ENCODE measurements at places on chromosomes 4 and X.

DNA sequence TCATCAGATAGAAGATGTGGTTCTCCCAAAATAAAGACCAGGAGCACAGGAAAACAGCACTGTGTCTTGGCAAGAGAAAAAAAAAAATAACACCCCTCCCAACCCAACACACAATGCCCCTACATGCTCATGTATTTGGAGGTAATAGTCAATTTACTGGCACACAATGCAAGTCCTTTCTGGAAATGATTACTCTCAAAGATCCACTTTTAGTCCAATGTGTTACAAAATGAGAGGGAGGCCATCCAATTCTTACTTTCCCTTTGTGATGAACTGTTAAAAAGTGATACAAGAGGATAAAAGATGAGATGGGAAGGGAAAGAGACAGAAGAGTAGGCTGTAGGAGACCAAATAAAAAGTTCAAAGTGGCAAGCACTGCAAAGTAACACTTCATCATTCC is 180.3 kb upstream of the DKK2 start:
- no peak for DNase-seq

DNA sequence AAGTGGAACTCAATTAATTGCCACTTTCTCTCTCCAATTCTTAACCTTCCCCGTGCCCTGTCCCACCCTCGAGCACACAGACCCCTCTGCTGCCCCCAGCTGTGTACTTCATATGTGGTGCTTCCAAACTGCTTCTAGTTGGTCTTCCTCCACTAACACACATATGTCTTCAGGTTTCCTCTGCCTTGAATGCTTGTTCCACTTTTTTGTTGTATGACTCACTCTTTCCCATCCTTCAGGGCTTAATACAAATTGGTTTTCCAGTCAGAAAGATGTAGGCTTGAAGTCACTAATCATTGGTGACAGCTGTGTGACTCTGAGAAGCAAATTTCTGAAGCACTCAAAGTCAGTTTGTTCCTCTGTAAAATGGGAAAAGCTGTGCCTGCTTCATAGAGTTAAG is 30.6 kb downstream of the TRIM2 start:
- no peak for DNase-seq

DNA sequence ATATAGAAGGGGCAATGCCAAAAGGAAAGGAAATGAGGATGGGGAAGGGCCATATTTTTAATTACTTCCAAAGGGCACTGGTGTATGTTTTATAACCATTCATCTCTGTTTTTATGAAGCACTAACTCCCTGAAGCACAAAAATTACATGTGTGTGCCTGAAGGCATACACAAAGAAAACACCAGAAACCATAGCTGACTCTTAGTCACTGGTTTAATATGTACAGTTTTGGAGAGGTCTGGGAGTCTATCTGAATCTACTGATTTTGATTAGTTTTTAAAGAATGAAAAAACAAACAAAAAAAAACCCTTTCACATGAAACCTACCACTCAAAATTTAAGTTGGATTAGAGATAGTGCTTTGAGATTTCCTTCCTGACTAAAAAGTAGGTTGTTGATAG is 438.7 kb downstream of the RPA4 start:
- no peak for DNase-seq

DNA sequence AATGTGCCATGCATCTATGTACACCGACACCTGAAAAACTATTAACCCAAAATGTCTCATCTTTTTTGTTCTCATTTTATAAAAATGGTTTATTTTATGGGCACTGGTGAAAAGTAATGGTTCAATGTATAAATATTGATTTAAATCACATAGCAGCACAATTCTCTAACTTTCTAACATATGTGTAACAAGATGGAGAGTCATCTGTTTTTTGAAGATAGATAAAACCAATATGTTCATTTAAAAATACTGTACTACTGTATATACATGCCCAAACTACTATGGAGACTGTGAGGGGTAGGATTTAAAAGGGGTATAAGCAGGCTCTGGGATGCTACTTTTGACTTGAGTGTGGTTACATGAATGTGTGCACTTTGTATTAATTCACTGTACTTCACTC is 67.6 kb downstream of the GLRA3 start:
- no peak for DNase-seq

- no peak for DNase-seq
Observed at GRCh38 chr4:176464748-176465147, 145.0 kb downstream of the SPCS3 start.

GRCh38 chr4:182695842-182696241 is 221.3 kb downstream of the DCTD start:
- no peak for DNase-seq

GRCh38 chrX:86383681-86384540 is 235.7 kb downstream of the DACH2 start:
- DNase-seq, result no peak

DNA sequence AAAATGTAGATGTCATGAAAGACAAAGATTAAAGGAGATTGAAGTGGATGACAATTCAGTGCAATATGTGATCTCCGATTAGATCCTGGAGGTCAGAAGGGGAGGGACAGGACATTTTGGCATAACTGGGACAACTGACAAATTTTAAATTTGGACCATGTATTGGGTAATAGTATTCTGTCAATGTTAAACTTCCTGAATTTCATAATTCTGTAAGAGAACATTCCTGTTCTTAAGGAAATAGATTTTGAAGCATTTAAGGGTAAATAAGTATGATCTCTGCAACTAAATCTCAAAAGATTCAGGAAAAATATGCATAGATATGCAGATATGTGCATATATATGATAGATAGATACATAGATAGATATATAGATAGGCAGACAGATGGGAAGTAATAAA is 11.0 kb downstream of the ODAPH start:
- DNase-seq, result no peak

DNA sequence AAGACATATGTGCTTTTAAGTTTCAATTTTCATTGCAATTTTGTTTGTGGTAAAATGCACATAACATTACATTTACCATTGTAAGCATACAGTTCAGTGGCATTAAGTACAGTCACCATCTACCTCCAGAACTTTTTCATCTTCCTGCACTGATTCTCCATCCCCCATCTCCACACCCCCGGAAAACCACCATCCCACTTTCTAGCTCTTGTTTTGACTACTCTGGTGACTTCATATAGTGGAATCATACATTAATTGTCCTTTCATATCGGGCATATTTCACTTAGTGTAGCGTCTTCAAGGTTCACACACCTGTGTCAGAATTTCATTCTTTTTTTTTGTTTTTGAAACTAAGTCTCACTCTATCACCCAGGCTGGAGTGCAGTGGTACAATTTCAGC is 143.5 kb downstream of the GPR143 start:
- DNase-seq, result no peak

GRCh38 chr4:18953613-18954012 is 932.1 kb upstream of the LCORL start:
- no peak for DNase-seq

DNA sequence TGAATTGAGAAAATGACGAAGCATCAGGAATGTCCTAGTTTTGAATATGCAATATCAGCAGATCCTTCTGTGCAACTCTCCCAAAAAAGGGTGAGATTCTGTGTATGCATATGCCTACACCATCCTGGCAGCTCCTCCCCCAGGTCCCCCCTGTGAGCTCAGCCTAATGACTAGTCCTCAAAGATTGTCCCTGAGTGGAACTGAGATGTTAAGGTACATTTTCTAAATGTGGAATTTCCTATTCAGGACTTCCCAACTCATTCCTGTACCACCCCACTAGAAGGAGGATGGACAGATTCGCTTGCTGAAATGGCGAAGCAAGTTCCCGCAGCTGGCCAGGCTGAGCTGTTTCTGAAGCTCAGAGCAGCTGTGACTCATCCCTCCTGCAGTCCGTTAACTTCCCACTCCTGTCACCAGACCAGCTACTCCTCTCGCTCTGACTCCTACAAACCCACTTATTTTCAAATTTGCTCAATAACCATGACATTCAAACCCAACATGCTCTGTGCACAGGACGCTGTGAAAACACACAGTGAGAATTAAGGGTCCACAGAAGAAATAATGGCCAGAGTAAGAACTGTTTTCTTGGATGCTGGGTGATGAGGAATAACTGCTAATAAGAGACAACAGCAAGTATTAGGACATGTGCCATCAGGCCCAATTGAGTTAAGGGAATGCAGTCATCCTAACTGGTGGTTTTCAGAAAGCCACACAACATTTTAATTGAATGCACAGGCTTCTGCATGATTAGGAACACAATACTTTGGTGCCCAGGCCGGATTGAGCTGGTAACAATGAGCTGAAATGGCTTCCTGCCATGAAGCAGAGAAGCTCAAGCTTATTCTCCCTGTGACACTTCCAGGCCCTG is 40.0 kb upstream of the IRF2 start:
- DNase-seq, result peak; percentile 90

DNA sequence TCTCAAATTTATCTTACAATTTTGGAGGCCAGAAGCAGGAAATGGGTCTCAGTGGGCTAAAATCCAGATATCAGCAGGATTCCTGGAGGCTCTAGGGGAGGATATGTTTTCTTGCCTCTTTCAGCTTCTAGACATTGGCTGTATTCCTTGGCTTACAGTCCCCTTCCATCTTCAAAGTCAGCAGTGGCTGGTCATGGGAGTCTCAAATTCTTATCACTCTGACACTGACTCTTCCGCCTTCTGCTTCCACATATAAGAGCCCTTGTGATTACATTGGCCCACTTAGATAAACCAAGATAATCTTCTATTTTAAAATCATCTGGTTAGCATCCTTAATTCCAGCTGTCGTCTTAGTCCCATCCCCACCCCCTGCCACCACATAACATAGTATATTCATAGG is 113.0 kb downstream of the PCDH7 start:
- no peak for DNase-seq

DNA sequence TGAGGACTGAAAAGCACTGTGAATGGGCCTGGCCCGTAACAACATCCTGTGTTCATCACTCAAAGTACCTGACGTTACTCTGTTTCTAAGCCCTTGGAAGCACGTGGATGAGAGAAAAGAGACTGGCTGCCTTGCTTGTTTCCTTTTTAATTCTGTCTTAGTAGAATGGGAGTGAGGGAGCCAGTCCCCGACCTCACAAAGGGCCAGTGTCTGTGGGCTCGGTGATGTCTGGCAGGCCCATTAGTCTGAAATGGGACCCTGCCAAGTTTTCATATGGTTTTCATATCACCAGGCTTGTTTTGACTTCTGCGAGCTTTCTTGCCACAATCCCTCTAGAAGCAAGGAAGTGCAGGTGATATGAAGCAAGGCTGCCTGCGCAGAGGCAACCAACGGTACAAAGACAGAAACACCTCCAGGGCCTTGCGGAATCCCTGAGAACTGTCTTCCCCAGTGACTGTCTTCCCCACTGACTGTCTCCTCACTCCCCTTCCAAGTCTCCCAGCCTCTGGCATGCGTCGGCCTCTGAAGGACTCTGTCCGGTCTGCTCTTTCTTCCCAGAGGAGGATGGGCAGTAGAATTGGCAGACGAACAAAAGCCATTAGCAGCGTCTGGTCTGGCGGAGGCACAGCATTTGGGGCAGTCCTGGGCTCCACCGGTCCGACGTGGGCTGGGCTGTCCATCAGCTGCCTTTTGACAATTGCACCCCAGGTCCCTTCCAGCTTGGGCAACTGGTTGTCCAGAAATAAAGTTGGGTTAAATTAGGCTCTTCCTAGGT is 20.2 kb upstream of the RASL11B start:
- DNase-seq, result no peak

DNA sequence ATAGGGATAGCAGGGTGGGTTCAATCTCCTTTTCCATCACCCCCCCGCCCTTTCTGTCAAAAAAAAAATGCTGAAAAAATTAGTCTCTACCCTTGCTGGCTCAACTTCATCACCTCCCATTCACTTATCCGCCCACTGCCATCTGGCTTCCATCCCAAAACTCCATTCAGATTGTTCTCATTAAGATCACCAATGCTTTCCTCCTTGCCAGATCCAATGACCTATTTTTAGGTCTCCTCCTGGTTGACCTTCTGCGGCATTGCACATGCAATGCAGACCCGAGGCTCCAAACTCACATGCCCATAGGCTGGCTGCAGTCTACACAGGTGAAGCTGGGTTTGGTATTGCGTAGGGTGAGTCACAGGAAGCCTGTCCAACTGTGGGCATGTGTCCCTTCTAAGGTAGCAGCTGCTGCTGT is 21.1 kb upstream of the STIM2 start:
- peak; percentile 70 for DNase-seq

GRCh38 chr4:118770741-118771187 is 65.2 kb downstream of the SEC24D start:
- no peak for DNase-seq
